Transverse colon (tissue), 4 donors: ENCODE measurements at places on chromosomes 7 and 10.

- DNase-seq: no peak
Measured at GRCh38 chr7:13262929-13263530, 575.6 kb downstream of the ARL4A start.

GRCh38 chr7:156607332-156608172, 33.0 kb upstream of the RNF32 start:
- DNase-seq: no peak

DNA sequence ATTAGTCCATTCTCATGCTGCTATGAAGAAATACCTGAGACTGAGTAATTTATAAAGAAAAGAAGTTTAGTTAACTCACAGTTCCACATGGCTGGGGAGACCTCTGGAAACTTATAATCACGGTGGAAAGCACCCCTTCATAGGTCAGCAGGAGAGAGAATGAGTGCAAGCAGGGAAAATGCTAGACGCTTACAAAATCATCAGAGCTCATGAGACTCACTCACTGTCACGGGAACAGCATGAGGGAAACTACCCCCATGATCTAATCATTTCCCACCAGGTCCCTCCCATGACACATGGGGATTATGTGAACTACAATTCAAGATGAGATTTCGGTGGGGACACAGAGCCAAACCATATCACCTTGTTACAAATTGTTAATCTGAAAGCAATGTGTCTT, 15.8 kb downstream of the TAS2R39 start:
- DNase-seq: no peak

GRCh38 chr7:25429731-25430130, 201.4 kb upstream of the NPVF start:
- peak; percentile 22 for DNase-seq

DNA sequence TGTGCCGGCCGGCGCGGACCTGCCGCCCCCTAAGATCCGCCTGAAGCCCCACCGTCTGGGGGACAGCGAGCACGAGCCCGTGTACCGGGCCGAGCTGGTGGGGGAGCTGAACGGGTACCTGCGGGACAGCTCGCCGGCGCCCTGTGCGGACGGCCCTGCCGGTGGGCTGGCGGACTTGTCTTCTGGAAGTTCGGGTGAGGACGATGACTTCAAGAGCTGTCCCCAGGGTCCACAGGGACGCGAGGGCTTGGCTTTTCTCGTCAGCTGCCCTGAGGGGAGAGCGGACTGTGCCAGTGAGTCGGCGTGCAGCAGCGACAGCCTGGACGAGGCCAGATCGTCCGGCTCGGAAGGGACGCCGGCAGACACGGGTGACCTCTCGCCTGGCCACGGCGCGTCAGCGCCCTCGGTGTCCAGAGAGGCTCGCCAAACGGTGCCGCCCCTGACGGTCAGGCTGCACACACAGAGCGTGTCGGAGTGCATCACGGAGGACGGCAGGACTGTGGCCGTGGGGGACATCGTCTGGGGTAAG, 8.5 kb downstream of the PWWP2B start:
- no peak for DNase-seq

- no peak for DNase-seq
Measured at GRCh38 chr10:47012214-47012613, 101.0 kb downstream of the PTPN20 start.

DNA sequence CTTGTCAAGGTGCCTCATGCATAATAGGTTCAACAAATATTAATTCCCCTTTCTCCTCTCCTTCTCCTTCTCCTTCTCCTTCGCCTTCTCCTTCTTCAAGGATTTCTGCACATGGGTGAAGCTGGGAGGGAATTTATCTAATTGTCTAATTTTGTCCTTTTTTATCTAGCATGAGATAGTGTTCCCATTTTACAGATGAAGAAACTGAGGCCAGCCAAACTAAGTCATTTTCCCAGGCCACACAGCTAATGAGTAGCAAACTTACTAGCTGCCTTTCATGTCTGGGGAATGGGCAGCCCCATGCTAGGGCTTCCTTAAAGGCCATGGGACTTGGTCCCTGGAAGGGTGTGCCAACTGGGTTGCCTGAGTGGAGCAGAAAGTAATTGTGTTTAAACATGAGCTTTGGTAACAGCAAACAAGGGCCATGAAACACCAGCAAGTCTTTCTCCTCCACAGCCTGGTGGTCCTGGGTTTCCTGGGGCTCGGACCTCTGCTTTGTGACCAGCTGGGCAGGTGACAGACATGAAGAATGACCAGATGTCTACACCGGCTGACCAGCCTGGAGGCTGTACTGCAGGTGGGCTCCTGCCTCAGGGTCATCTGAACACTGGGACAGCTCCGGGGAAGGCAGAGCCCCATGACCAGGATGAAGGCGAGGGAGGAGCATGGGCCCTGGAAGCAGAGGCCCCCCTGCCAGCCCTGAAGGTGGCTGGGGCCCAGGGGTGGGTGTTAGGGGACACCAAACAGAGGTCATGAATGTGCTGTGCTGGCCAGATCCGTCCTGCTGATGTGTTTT, 138.0 kb downstream of the PTPN20 start:
- DNase-seq: no peak
